ENCODE measurements at places on chromosomes 12 and 14.

DNA sequence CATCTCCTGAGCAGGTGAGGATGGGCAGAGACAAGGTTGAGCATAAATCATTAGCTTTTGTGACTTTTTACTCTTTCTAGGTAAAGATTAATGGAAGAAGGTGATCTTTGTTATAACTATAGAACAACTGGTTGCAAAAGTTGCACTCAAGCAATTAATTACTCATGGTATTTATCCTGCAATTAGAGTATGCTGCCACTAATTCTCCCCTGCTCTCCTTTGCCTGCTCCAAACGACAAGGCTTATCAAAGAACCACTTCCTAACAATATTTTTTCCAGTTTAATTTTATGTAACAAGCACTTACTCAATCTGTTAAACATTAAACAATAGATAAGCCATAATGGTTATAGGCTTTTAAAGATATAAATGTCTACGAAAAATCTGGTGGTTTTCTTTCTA, 189.9 kb upstream of the PELI2 start:
- no peak for DNase-seq

GRCh38 chr14:94011795-94012194, 14.3 kb upstream of the OTUB2 start:
- peak; percentile 6 for DNase-seq

DNA sequence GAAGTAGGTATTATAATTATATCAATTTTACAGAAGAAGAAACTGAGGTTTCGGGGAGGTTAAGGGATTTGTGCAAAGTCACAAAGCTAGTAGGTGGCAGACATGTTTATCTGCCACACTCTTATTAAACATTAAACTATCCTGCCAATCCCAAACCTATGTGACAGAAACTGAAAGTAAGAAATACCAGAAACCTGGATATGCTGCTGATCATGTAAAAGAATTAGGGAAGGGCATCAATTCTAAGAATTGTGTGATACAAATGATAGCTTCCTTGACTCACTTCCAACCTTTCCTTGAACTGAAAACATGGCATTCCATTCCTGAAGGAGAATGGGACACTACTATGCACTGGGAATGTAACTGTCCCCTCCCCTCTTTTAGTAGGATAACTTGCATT, 16.9 kb downstream of the TAOK3 start:
- DNase-seq: no peak

DNA sequence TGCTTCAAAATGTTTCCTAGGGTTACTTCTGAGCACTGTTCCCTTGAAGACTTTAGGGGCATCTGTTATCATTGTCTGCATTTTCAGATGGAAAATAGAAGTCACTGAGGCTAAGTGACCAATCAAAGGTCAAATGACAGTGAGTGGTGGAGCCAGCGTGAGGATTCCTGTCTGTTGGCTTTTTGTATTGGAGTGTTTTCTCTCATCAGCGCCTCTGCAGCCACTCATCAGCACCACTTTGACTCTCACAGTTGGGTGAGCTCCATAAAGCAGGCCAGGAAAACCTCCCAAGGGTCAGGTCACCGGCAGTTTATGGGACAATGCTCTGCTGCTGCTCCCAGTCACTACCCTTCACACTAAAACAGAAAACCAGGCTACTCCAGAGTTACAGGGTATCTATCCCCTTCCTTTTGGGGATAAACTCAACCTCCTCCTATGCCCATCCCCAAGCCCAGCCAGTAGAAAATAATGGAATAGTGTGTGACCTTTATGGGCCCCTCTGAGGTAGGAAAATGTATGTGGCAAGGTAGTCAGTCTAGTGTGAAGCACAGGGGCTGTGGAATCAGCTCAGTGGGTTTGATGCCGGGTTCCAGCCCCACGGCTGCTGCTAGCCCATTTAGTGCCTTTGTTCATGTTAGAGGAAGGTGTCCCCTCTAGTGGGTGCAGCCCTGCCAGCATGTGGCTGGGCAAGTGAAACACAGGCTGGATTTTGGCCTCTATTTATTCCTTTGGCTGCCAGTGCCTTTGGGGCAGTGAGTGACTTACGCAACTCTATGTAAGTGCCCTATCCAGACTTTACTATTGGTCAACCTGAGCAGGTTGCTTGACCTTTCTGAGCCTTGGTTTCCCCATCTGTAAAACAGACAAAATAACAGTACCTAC, 133.8 kb upstream of the CPM start:
- peak; percentile 75 for DNase-seq

DNA sequence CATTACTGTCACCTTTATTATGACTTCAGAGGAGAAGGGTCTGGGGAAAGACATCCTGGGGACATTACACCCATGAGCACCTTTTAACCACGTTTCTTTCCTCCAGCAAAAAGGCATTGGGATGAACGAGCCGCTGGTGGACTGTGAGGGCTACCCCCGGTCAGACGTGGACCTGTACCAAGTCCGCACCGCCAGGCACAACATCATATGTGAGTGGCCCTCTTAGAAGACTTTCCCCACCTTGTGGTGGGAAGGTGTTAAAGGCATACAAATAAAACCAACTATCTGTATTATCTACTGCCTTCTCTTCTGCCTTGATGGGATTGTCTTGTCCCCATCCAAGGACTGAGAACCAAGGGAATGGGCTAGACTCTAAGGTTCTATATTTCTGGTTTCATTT, 6.0 kb downstream of the PSMD9 start:
- peak; percentile 41 for DNase-seq

Measured in DMS53 (cell line).